ENCODE measurements at places on chromosomes 3 and 15.

DNA sequence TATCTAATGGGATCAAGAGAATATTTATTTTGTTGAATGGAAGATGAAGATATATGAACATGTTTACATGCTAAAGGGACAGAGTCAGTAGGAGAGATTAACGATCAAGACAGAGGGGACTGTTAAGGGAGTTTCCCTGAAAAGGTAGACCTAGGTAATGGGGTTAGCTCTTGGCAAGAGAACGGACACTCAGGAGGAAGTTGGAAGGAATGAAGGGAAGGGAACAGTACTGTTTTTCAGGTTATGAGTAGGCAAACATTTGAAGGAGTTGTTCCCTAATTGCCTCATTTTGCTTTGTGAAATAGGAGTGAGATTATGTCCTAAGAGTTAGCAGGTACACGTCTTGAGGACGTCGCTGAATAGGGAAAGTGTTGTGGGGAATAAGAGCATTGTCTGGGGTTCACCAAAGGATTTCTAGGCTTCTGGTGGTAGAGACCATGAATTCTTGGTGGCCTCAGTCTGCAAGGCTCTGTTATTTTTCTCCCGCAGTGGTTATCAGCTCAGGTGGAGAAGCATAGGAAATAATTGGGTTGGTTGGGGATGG is 41.3 kb downstream of the PDE8A start:
- DNase-seq: no peak

- DNase-seq: peak; percentile 58
Measured at GRCh38 chr15:57213862-57214261, 162.4 kb upstream of the CGNL1 start.

DNA sequence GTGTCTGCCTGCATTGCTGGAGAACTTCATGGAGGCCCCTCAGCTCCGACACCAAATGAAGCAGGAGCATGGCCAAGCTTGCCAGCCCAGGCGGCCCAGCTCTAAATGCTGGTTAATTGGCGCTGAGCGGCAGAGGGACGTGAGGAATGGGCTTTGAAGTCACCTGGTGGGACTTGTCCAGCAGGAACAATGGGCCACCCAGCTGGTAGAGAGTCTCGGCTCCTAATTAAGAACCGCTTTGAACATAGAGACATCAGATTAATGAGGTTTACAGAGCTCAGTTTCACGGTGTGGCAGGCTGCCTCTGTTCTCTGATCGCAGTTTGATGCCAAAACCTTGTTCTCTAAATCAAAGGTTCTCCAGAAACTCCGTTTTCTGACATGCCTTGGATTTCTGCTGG is 77.5 kb upstream of the LINGO1 start:
- DNase-seq: no peak

- no peak for DNase-seq
Measured at GRCh38 chr15:87347806-87348515, 908.6 kb downstream of the NTRK3 start.

DNA sequence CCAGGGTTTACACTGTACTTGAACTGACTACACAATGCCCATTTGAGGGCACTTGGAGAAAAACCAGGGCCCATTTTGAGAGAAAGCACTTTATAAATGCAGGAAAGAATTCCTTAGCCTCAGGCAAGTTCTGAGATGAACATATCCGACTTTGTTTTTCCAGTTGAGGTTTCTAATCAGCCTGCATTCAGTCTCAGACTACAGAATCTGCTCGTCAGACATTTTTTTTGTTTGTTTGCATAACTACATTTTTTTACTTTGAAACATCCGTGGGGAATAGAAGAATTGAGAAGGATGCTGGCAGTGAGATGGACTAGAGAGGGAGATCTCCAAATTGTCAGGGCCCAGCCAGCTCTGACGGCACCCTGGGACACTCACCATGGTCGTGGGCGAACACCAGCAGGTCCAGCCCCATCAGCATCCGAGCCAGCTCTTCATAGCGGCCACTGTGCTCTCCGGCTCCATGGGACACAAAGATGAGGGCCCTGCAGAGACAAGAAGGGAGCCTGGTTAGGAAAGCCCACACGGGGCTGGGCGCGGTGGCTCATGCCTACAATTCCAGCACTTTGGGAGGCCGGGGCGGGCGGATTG is 40.8 kb downstream of the MGLL start:
- DNase-seq: no peak

DNA sequence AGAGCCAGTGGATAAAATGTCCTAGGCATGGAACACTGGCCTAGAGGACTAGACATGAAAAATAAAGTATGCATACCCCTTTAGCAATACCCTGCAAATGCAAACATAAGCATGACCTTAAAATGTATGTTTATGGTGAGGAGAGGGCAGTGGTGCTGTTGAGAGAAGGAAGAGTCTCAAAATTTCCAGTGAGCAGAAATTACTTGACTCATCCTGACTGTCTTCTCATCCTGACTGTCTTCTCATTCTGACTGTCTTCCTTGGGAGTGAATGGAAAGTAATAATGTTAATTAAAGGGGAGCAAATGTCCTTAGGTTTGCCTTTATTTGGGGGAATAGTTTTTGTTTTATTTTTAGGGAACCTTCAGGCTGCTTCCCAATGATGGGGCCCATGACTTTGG is 121.5 kb upstream of the GALNT15 start:
- DNase-seq: no peak

GRCh38 chr3:146883288-146883687 is 278.1 kb upstream of the PLSCR5 start:
- DNase-seq: no peak

GRCh38 chr3:67118122-67118521 is 120.0 kb downstream of the KBTBD8 start:
- no peak for DNase-seq

DNA sequence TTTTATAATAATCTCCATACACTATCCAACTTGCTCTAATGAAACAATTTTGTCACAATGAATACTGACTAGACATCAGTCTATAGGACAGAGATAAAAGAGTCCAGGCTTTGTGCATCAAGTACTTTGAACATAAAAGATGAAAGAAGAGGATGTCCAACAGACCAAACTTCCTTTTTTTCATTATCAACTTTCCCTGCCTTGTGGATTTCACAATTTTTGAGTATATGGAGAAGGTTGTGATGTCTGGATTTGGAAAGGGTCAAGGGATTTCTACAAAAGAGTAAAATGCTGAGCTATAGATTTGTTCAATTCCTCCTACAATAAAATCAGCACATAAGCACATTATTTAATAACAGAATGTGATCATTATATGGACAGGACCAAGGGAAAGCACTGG is 25.7 kb downstream of the CD47 start:
- peak; percentile 44 for DNase-seq

Data from inflammatory macrophage treated with lipopolysaccharide for 1 hour (primary cell).